Tibial nerve (tissue), 4 donors: ENCODE measurements at places on chromosomes 5 and 9. TPM values are rescaled to one million over a fixed set of nuclear protein-coding genes. Genes with fewer than 3 reads are reported as not detected.
A peak's percentile ranks its signal among the peaks of the same experiment; 100 is the strongest.

FGD3 gene
- 7.3 TPM for total RNA-seq

ADGRD2 gene
- not detected for total RNA-seq

BHMT2 gene
- total RNA-seq = 27.6 TPM

ROPN1L gene
- total RNA-seq = not detected

DNA sequence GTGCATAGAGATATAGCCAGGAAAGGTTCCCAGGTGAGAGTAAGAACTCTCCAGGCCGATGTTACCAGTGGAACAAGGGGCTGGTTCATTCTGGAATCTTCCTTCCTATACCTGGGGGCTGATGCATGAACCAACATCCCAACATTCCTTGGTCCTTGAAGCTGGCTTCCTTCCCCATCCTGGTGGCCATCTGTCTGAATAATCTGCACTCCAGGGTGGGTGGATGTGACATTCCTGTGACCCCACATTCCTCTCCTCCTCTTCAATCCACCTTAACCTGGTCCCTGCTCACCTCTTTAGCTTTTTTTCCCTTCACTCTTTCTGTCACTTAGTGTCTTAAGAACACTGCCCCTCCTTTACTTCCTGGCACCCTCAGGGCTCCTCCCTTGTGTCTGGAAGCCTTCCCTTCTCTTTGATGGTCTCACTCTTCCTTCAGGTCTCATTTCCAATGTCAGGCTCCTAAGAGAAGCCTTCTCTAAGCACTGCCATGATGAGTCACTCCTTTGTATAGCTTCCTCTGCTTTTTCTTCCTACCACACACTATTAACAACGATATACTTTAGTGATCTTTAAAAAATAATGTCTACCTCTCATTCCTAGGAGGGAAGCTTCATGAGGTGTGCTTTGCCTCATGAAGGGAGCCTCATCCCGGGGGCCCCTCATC, 80.3 kb downstream of the BOD1 start:
- no peak for DNase-seq

- DNase-seq = no peak
Measured at GRCh38 chr5:89707891-89708290, 701.7 kb downstream of the CETN3 start.

DNA sequence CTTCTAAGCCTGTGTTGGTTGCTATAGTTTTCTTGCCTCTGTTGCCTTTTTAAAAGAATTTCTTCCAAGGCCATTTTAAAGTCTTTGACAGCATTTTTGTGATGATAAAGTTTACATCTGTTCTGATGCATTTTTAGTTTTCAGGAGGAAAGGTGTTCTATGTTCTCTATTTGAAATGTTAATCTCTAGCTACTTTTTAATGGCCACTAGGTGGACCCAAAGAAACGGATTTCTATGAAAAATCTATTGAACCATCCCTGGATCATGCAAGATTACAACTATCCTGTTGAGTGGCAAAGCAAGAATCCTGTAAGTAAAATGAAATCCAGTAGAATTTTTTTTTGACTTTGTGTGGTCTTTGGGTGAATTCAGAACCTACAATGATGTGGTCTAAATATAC, 60.2 kb downstream of the MELK start:
- no peak for DNase-seq

DNA sequence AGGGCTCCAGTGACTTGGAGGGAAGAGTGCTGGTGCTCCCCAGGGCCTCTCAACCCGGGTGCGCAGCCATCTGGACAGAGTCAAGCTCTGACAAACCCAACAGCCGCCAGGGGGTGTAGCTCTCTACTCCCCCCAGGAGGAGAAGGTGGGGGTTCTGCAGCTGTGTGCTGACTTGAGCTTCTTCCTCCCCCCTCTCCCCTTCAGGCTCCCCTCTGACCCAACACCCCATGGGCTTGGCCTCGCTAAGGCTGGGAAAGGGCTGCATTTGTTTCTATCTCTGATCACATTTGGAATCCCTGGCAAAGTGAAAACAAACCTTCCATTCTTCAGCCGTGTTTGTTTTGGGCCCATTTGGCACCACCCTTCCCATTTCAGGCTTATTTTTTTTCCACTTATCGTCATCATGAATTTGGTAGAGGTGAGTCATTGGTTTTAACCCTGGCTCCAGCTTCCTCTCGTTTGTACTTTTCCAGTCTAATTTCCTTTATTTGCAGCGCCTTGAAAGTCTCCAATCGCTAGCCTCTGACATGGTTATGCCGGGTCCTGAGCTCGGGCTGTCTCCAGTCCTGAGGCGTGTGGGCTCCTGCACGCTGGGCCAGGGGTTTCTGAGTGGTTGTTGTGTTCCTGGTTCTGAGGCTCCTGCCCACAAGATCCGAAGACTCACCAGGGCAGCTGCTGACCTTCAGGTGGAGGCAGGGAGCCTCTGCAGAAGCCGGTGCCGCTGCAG, 36.1 kb downstream of the DAP start:
- DNase-seq = peak; percentile 17

GRCh38 chr5:10995891-10996290, 234.9 kb upstream of the DAP start:
- DNase-seq = no peak

DNA sequence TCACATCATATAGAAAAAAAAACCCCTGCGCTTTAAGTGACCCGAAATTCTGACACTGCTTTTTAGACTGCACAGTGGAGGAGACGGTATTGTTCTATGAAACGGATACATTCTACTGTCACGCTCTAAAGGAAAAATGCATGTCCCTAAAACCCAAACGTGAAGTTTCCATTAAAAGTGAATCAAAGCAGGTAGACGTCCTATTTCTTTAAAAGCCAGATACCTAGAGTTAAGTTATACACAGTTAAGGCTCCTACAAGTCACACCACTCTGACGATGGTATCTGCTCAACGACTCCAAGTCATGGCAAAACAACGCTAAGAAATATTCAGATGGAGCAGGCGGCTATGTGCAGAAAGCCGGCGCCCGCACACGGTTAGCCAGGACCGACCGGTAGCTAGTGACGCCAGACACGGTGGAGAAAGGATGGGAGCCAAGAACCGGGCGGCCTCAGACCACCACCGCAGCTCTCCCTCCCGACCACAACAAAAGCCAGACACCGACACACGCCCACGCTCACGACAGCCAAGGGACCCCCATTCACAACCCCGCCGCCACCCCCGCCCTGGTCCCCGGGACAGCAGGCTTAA, 734 bp downstream of the SKP1 start:
- no peak for DNase-seq

DNA sequence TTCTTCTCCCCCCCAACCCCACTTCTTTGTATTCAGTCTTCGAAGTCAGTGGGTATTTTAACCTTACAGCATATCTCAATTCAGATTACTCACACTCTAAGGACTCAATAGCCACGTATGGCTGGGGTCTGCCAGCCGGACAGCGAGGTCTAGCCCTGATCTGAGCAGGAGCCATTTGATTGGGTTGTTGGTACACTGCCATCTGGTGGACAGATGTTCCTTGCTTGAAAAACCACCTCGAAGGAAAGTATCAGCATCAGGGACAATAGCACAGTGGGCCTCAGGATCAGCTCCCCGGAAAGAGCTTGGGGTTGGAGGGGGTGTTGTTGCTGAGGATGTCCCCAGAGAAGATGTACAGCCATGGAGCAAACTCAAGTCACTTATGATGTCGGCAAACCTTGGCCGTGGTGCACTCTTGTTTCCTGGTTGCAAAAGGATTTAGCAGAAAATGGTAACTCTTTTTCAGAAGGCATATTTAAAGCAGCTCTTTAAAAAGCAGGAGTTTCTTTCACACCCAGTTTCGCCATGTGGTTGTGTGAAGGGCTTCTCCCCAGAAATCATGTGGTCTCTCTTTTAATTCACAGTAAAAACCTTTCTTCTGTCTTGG, 31.7 kb upstream of the KCNMB1 start:
- peak; percentile 30 for DNase-seq
